ENCODE measurements at places on chromosomes 1 and 21. TPM values are rescaled to one million over a fixed set of nuclear protein-coding genes. Genes with fewer than 3 reads are reported as not detected.
A peak's percentile ranks its signal among the peaks of the same experiment; 100 is the strongest.

GRCh38 chr1:169588112-169588511 is 1.8 kb upstream of the F5 start:
- no peak for DNase-seq

- DNase-seq, result no peak
Measured at GRCh38 chr1:99737016-99737415, 29.4 kb downstream of the FRRS1 start.

DNA sequence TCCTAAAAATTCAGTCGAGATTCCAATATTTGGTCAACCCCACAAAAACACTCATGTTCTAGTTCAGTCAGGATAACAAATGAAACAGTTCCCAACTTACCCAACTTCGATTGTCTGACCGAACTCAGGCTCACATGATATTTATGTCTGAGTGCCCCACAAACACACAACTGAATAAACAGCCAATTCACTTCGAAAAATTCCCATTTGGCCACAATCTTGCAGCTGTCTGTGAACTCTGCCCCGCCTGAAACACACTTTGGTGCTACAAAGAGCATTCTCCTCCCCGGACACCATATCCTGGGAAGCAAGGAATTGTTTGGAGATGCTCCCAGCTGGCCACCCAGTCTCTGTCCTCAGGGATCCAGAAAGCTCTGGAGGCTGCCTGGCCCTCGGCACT is 52.9 kb upstream of the SIM2 start:
- DNase-seq, result no peak

DNA sequence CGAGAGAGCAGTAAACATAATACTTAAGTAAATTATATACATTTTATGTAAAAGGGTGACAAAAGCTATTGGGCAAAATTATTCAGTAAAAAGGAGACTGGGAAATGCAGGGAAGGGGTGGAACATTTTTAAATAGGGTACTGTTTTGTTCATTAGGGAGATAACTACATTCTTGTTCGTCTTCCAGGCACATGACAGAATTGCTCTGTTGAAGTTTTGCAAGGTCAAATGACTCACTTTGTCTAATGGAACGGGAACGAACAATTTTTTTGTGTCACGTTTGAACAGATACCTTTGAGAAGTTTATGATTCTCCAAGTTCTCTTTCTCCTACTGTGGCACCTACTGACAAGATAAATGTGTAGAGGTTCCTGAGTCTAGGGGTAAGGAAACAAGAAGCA is 382.3 kb upstream of the ZRANB2 start:
- no peak for DNase-seq

GRCh38 chr1:19398309-19398760 is 86.2 kb downstream of the SLC66A1 start:
- no peak for DNase-seq

GRCh38 chr1:222026280-222026679 is 284.4 kb upstream of the DUSP10 start:
- DNase-seq, result no peak

- no peak for DNase-seq
Measured at GRCh38 chr1:20555025-20555757, 2.8 kb downstream of the FAM43B start.

The USP21 gene
- total RNA-seq, result 32.1 TPM

The TSPEAR gene
- total RNA-seq, result 0.85 TPM

DNA sequence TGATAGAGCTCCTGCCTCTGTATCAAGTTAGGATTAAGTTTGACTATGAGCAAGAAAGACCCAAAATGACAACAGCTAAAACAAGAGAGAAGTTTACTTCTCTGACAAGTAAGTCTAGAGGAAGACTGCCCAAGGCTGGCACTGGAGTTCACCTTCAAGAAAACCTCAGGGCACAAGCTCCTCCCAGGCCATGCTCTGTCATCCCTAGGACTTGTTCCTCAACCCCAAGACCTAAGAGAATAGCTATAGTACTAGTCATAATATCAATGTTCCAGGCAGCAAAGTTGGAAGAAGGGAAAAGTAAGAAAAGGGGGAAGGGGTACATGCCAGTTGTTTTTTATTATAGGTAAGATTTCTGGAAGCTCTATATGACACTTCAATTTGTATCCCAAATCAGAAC is 26.4 kb upstream of the DARS2 start:
- DNase-seq, result no peak

GRCh38 chr1:230569201-230569600 is 73.1 kb upstream of the COG2 start:
- no peak for DNase-seq

DNA sequence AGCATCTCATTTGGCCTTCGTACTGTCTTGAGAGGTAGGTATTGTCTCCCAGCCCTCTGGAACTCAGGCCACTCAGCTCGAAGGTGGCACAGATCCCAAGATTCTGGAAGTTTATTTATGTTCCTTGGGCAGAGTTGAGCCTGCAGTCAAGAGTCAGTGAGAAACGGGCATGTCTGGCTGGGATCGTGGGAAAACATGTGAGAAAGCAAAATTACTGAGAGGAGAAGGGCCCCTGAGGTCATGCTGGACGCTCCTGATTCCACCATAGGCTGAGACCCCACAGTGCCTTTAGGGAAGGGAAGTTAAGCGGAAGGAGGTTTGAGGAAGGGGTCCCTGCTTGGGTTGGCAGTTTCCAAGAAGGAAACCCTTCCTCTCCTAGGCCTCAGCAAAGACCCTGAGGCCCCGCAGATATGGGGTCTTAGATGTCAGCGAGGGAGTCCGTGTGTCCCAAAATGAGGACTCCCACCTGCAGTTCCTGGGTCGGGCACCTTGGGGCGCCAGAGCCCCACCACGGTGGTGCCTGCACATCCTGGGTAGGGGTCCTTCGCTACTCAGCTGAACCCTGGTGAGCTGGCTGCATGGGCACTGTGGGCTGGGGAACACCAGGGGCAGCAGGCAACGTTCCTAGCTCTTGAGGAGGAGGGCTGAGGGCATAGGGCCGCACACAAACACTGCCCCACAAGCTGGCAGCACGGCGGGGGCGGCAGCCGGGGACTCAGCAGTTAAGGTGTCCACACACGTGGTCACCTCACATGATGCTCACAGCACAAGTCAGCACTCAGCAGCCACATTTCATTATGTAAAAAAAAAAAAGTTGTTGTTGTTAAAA is 12.3 kb upstream of the SEMA4A start:
- DNase-seq, result peak; percentile 47

DNA sequence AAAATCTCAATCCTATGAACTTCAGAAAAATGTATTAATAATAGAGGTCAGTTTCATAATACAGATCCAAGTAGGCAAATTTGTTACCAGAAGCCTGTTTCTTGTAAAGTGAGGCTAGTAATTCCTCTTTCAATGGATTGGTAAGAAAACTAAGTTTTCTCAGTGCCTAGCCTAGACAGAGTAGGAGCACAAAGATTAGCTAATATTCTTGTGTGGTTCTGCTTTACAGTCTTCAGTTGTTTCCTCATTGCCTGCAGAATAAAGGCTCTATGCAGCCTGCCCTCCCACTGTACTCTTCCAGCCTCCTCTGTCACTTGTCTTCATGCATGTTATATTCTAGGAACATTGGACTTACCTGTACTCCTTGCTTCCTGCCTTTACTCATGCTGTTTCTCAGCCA is 2.4 kb upstream of the PPP1R15B start:
- DNase-seq, result no peak

The OLIG2 gene
- not detected for total RNA-seq

The CCNL2 gene
- total RNA-seq, result 116 TPM

The SHISAL2A gene
- total RNA-seq, result 1.0 TPM

DNA sequence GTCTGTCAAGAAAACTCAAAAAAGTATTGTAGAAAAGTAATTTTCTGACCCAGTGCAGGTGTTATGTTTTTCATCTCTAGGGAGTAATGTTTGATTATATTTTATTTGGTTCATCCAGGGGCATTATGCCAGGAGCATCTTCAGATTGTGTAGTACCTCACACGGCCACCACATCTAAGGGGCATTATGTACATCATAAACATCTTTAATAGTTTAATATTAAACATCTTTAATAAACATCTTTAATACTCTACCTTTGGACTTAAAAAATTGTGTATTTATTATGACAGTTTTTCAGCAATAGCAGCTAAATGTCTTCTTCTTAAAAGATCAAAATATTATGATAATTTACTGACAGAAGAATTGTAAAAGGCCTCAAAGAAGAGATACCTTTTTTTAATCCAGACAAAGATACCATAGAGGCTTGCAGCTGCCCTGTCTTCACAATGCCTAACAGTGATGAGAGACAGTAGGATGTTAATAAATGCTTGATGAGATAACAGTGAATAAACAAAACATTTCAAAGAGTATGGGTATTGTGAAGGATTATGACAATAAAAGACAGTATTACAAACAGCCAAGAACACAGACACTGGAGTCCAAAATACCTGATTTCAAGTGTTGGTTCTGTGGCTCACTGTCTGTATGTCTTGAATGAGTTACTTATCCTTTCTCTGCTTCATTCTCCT is 240.9 kb upstream of the ADGRL2 start:
- no peak for DNase-seq
